GM18507 (cell line): ENCODE measurements at places on chromosomes 4 and X.

GRCh38 chrX:54237014-54237413, 54.0 kb upstream of the FAM120C start:
- no peak for DNase-seq

DNA sequence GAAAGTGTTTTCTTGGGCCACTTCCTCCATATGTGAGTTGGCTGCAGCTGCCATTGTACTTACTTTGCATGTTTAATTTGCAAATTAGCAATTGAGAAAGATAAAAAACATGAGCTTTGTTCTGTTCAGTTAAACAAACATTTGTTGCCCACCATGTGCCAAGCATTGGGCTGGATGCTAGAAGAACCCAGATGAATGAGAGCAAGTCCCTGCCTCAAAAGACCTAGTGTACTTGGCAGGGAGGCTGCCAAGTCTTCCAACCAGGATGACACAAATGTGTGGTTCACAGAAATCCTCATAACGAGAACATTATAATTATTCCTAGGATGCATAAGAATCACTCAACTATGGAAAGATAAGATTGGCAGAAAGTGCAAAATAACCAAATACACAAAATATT, 66.7 kb downstream of the GPM6A start:
- DNase-seq: no peak

- no peak for DNase-seq
Observed at GRCh38 chrX:70208479-70208878, 26.0 kb upstream of the AWAT1 start.

- DNase-seq: no peak
Observed at GRCh38 chrX:65689377-65689776, 21.9 kb downstream of the MSN start.

DNA sequence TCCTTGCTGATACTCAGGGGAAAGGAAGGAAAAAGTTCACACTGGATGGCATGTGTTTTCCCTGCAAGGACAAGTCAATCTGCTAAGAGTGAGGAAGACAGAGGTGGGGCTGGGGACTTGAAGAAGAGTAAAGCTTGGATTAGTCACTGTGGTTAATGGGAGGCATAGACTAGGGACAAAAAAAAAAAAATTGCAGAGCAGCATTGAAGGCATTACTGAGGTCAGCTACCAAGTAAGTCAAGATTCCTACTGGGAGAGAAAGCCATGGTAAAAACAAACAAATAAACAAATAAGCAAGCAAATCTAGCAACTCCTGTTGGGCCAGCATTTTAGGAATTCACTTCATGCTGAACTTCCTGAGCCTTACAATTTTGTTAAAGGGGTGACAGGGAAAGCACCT, 58.2 kb upstream of the GPC4 start:
- DNase-seq: no peak

- DNase-seq: no peak
Observed at GRCh38 chr4:7738458-7739076, 201.1 kb downstream of the AFAP1 start.

- no peak for DNase-seq
Observed at GRCh38 chrX:69033936-69034335, 131.3 kb downstream of the PJA1 start.

- DNase-seq: no peak
Observed at GRCh38 chr4:168674866-168675265, 178.0 kb downstream of the PALLD start.

DNA sequence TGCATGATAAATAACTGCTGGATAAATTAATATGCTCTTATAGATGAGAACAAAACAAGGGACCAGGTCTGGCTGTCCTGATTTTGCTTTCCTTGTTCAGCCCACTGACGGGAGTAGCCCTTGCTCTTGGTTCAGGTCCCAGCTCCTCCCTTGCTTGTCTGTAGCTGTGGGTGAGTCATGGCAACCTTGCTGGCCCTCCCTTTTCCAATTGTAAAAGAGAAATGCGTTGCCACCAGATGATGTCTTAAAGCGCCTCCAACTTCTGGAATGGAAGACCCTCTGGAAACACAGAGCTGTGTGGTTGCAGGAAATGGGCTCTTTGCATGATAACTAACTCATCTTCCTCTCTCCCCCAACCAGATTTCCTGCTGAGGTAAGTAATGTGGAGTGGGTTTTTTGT, 171.4 kb downstream of the AASDH start:
- no peak for DNase-seq

- no peak for DNase-seq
Observed at GRCh38 chr4:110002326-110002725, 89.6 kb downstream of the EGF start.

- no peak for DNase-seq
Observed at GRCh38 chr4:128660361-128661215, 148.9 kb upstream of the JADE1 start.

DNA sequence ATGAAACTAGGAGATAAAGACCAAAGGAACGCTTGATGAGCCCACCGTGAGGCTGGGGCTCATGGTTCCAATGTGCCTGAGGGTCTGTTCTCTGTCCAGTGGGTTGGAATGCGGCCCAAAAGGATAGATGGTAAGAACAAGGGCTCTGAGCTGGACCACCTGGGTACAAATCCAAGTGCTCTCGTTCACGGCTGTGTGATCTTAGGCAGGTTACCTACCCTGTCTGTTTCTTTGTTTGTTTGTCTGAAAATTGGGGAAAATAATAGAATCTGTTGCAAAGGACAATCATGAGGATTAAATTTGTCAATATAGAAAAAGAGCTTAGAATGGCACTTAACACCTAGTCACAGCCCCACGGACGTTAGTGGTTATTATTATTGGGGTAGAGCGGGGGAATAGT, 36.0 kb downstream of the SMIM20 start:
- no peak for DNase-seq

DNA sequence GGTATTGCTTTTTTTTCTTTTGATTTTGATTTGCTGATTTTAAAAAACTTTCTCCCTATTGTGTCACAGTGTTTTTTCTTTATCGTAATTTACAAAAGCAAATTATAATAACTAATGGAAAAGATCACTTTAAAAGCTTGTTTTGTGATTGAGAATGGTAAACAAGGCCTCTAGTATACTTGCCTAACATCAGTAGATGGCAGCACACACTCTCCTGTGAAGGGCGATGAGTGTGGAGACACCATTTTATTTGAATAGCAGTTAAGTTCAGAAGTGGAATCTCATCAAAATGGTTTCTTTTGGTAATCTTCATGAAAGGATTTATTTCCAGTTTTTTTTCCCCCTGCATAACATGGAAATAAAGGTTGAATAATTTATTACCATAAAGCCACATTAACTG, 72.3 kb downstream of the PAK3 start:
- no peak for DNase-seq
